CD4-positive, alpha-beta T cell (primary cell): ENCODE measurements at places on chromosomes 1 and 21. TPM values are rescaled to one million over a fixed set of nuclear protein-coding genes. Genes with fewer than 3 reads are reported as not detected.

DNA sequence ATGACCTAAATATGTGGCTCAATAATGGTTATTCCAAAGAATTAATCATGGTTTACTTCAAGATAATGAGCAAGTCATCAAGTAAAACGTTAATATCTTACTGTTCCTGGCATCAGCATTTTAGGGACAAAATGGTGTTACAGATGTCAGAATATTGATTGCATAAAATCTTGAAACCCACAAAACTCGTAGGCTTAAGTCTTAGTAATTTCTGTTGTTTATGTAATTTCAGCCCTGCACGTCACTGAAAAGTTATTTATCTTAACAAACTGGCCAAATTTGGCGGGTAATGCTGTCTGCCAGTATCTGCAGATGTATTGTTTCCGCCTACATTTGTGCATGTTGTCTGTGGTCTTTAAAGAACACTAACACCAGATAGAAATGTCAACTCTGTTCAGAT lies 25.8 kb downstream of the CDC7 start:
- no peak for DNase-seq
- H3K36me3 ChIP-seq, result no peaks in the 10 kb centered on the region
- no peaks in the 10 kb centered on the region for H3K27me3 ChIP-seq
- peaks cover 11% of the 10 kb centered on the region for H3K4me1 ChIP-seq
- H3K27ac ChIP-seq, result no peak overlapping the region

Gene HRNR
- not detected for total RNA-seq

- H3K27ac ChIP-seq, result no peak within 1 kb of the TSS
- no peak for DNase-seq
- peak within 1 kb of the TSS; percentile 55 for H3K4me3 ChIP-seq
- peaks cover 17% of the 10 kb centered on the region for H3K4me1 ChIP-seq
- H3K36me3 ChIP-seq, result no peaks in the 10 kb centered on the region
- peaks cover 17% of the 10 kb centered on the region for H3K27me3 ChIP-seq
Observed at GRCh38 chr1:23483321-23484252, at the start of gene ASAP3. TSS of gene ASAP3 (minus strand) at chr1:23484179. CDS start at chr1:23484133, 46 bp downstream.

DNA sequence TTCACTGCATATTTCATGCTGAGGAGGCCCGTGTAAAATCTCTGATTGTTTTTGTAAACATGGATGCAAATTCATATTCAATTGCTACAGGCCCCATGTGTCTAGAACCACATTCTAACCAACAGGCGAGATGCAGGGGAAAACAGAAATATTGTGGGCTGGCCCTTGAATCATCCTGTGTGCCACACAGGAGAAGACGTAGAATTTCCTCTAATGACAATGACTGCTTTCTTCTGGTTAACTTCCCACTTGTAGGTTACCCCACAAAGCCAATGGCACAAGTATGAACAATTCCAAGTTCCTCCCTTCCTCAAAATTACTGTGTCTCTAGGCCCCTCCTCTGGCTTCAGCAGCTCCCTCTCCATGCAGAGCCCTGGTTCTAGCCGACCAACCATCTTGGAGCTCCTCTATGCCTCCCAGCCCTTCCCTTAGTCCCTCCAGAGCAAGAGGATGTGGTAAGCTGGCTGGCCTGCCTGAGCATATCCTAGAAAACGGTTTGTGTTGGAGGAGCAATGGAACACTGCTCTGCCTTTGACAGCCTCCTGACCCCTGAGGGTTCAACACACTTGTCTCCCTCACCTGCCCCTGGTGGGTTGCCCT lies 205.2 kb downstream of the HS2ST1 start:
- no peak overlapping the region for H3K4me3 ChIP-seq
- no peaks in the 10 kb centered on the region for H3K27me3 ChIP-seq
- no peak overlapping the region for H3K27ac ChIP-seq
- H3K36me3 ChIP-seq, result no peaks in the 10 kb centered on the region
- no peak for DNase-seq

Gene PIK3R3
- total RNA-seq, result 0.38 TPM

Gene SHE
- not detected for total RNA-seq

DNA sequence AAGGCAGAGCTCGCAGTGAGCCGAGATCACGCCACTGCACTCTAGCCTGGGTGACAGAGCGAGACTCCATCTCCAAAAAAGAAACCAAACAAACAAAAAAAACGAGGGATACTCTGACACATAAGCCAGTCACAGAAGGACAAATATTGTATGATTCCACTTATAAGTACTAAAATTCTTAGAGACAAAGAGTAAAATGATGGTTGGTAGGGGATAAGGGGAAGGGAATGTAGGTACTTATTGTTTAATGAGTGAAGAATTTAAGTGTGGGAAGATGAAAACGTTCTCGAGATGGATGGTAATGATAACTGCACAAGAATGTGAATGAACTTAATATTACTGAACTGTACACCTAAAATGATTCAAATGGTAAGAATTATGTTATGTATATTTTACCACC lies 66.7 kb upstream of the GUCA2A start:
- H3K4me1 ChIP-seq, result no peaks in the 10 kb centered on the region
- H3K4me3 ChIP-seq, result no peak overlapping the region
- H3K36me3 ChIP-seq, result no peaks in the 10 kb centered on the region

GRCh38 chr1:22665752-22666151 lies 12.7 kb downstream of the C1QB start:
- H3K4me1 ChIP-seq, result no peaks in the 10 kb centered on the region
- no peak for DNase-seq
- H3K27ac ChIP-seq, result no peak overlapping the region
- no peaks in the 10 kb centered on the region for H3K36me3 ChIP-seq

Gene ACTL8
- not detected for total RNA-seq

DNA sequence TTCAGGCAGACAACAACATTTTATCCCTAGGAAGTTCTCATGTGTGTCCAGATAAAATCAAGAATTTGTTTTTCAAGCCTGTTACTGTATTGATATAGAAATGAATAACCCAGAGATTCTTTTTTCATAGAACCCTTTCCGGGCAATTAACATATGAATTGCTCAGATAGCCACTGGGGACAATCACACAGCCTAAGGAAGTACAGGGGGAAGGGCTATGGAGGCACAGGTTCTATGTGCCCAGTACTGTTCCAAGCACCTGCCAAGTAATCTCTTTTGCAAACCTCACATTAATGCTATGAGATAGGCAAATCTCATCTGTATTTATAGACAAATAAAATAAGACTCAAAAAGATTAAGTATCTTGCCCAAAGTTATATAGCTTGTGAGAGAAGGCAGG lies 84.9 kb downstream of the NTNG1 start:
- H3K36me3 ChIP-seq, result no peaks in the 10 kb centered on the region
- DNase-seq, result no peak
- no peak overlapping the region for H3K27ac ChIP-seq
- H3K4me3 ChIP-seq, result no peak overlapping the region
- no peaks in the 10 kb centered on the region for H3K4me1 ChIP-seq

- H3K4me1 ChIP-seq, result peaks cover 24% of the 10 kb centered on the region
- no peak overlapping the region for H3K27ac ChIP-seq
- no peaks in the 10 kb centered on the region for H3K27me3 ChIP-seq
- H3K36me3 ChIP-seq, result peaks cover 31% of the 10 kb centered on the region
- no peak overlapping the region for H3K4me3 ChIP-seq
- no peak for DNase-seq
Observed at GRCh38 chr1:110348771-110349170, 9.6 kb downstream of the RBM15 start.

Gene IGSF9
- total RNA-seq, result not detected

DNA sequence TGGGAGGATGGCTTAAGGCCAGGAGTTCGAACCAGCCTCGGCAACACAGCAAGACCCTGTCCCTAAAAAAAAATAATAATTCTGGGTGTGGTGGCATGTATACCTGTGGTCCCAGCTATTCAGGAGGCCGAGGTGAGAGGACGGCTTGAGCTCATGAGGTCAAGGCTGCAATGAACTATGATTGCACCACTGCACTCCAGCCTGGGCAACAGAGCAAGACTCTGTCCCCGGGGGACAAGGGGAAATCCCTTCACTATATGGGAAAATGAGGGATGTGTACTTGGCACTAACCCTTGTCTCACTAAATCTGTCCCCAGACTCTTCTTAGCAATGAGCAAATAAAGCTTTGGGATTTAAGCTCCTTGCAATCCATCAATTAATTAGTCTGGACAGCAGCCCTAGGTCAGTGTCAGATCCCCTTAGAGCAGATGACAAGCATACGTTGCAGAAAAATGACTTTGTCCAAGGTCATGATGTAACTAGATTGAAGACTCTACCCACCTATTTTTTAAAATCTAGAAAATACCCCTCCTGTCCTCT lies 9.4 kb downstream of the KDM5B start:
- no peaks in the 10 kb centered on the region for H3K36me3 ChIP-seq
- no peak for DNase-seq
- no peak overlapping the region for H3K4me3 ChIP-seq
- no peak overlapping the region for H3K27ac ChIP-seq

GRCh38 chr1:41385398-41386195 lies 24.4 kb downstream of the FOXO6 start:
- H3K4me1 ChIP-seq, result peaks cover 23% of the 10 kb centered on the region
- H3K36me3 ChIP-seq, result no peaks in the 10 kb centered on the region
- H3K27me3 ChIP-seq, result peaks cover 49% of the 10 kb centered on the region
- no peak overlapping the region for H3K27ac ChIP-seq
- no peak overlapping the region for H3K4me3 ChIP-seq
- DNase-seq, result no peak

Gene RHBDL2
- not detected for total RNA-seq

GRCh38 chr1:26999440-26999987 lies 6.0 kb downstream of the TRNP1 start:
- peaks cover 12% of the 10 kb centered on the region for H3K4me1 ChIP-seq
- no peak for DNase-seq
- no peak overlapping the region for H3K27ac ChIP-seq
- peaks cover 29% of the 10 kb centered on the region for H3K27me3 ChIP-seq
- no peaks in the 10 kb centered on the region for H3K36me3 ChIP-seq

Gene GUCA2B
- not detected for total RNA-seq

DNA sequence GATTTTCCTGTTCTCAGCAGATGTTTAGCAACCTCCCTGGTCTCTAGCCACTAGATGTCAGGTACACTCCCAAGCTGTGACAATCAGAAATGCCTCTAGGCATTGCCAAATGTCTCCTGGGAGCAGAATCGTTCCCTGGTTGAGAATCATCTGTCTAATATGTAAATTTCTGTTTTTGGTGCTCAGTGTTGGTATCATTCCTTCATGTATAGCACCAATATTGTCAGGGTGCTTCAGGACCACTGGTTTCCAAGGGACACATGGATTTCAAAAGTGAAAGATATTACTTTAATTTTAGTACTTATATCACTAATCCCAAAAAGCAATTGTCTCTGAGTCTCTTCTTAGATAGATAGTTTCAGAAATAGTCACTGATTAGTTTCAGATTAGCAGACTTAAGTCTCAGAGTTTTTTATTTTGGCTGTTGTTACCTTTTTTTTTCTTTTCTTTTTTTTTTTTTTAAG lies 160.1 kb downstream of the PTPRC start:
- no peak overlapping the region for H3K4me3 ChIP-seq
- H3K27ac ChIP-seq, result no peak overlapping the region
- H3K36me3 ChIP-seq, result no peaks in the 10 kb centered on the region
- no peaks in the 10 kb centered on the region for H3K27me3 ChIP-seq
- no peak for DNase-seq

GRCh38 chr1:9293241-9293532 lies 493 bp downstream of the SPSB1 start:
- H3K27ac ChIP-seq, result no peak overlapping the region
- no peaks in the 10 kb centered on the region for H3K36me3 ChIP-seq
- H3K4me1 ChIP-seq, result peaks cover 33% of the 10 kb centered on the region
- no peak for DNase-seq
- H3K27me3 ChIP-seq, result no peaks in the 10 kb centered on the region
- peak overlapping the region; percentile 77 for H3K4me3 ChIP-seq

Gene MAP1LC3C
- not detected for total RNA-seq

DNA sequence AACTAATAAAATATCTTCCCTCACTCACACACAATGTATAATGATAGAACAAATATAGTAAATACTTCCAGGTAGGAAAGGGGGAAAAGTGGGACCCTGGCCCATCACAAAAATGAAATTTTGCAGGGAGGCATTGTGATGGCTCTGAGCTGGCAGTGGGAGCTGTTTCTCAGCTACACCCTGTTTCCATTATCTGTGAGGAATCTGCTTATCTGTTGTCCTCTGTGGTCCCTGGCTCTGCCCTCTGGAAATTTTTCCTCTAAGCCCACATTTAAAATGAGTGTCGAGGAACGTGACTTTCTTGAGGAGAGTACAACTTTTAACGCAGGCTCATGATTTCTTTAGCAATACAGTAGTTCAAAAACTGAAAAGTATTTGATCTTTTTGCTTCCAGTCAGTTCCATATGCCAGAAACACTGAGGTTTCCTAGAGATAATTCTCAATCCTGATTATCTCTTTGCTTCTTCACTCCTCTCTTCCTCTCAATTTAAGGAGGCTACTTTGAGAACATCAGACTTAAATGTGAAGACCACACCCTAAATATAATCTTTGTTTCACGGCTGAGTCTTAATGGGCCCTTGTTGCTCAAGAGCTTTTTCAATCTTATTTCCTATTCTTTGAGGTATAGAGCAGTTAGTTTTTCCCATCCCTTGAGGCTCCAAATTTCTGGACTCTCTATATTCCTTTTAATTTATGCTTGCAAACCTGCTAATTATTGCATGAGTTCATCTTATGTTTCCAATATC lies 5.0 kb upstream of the EEIG2 start:
- H3K27me3 ChIP-seq, result no peaks in the 10 kb centered on the region
- H3K4me3 ChIP-seq, result no peak overlapping the region
- peaks cover 10% of the 10 kb centered on the region for H3K4me1 ChIP-seq

- no peak overlapping the region for H3K4me3 ChIP-seq
- H3K36me3 ChIP-seq, result peaks cover 29% of the 10 kb centered on the region
- no peaks in the 10 kb centered on the region for H3K27me3 ChIP-seq
- DNase-seq, result no peak
Observed at GRCh38 chr1:9247894-9248293, 13.3 kb downstream of the H6PD start.

GRCh38 chr21:45530423-45531113 lies 11.7 kb downstream of the SLC19A1 start:
- no peak overlapping the region for H3K4me3 ChIP-seq
- H3K4me1 ChIP-seq, result peaks cover 26% of the 10 kb centered on the region
- peaks cover 25% of the 10 kb centered on the region for H3K36me3 ChIP-seq
- no peak for DNase-seq
- H3K27me3 ChIP-seq, result no peaks in the 10 kb centered on the region

DNA sequence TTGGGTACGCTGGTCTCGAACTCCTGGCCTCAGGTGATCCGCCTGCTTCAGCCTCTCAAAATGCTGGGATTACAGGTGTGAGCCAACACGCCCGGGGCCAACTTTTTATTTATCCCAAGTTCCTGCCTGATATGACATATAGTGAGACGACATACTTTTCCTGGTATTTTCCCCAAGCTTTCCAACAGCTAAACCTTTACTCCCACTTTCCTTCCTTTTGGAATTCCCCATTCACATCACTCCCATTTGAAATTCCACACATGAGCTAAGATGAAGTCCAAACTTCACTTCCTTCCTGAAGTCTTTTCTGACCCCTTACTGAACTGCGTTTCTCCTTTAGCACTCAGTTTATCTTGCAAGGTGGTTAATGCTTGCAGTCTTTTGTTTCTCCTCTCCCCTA lies 64.1 kb downstream of the S1PR1 start:
- DNase-seq, result no peak
- H3K27me3 ChIP-seq, result no peaks in the 10 kb centered on the region
- H3K4me1 ChIP-seq, result peaks cover 18% of the 10 kb centered on the region
- H3K36me3 ChIP-seq, result no peaks in the 10 kb centered on the region

DNA sequence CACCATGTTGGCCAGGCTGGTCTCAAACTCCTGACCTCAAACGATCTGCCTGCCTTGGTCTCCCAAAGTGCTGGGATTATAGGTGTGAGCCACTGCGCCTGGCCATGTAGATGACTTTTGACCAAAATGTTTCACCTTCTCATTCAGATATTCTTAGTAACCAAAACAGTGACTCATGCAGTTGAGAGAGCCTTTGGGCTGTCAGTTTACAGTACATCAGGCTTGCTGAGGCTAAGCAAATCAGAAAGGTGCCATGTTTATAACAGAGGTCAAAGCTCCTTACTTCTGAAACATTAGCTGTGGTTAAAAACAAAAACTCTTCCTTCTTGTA lies 21.0 kb downstream of the CNIH4 start:
- no peaks in the 10 kb centered on the region for H3K27me3 ChIP-seq
- peaks cover 67% of the 10 kb centered on the region for H3K4me1 ChIP-seq
- no peak overlapping the region for H3K27ac ChIP-seq
- DNase-seq, result no peak
